ENCODE measurements at places on chromosomes 1 and 21.

DNA sequence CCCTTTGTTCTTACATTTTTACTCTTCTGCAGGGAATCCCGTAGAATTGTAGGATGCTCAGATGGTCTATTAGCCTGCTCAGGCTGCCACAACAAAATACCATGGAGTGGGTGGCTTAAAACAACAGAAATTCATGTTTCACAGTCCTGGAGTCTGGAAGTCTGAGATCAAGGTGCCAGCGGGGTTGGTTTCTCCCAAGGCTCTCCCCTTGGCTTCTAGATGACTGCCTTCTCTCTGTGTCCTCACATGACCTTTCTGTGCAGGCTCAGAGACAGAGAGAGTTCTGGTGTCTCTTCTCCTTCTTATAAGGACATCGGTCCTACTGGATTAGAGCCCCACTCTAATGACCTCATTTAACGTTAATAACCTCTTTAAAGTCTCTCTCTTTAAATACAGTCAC, 41.7 kb downstream of the HUNK start:
- no peak for DNase-seq

- no peak for DNase-seq
Observed at GRCh38 chr1:219784660-219785381, 143.5 kb downstream of the SLC30A10 start.

- no peak for DNase-seq
Observed at GRCh38 chr1:13948888-13949391, 249.0 kb downstream of the PRDM2 start.

- no peak for DNase-seq
Observed at GRCh38 chr1:76668046-76668445, 199.2 kb upstream of the ST6GALNAC5 start.

GRCh38 chr1:173423291-173423690, 53.8 kb upstream of the PRDX6 start:
- no peak for DNase-seq

- no peak for DNase-seq
Observed at GRCh38 chr1:96845464-96845863, 123.9 kb downstream of the PTBP2 start.

- no peak for DNase-seq
Observed at GRCh38 chr1:248521856-248522255, 14.0 kb downstream of the OR2G6 start.

- DNase-seq, result no peak
Observed at GRCh38 chr1:110356379-110356778, 17.2 kb downstream of the RBM15 start.

DNA sequence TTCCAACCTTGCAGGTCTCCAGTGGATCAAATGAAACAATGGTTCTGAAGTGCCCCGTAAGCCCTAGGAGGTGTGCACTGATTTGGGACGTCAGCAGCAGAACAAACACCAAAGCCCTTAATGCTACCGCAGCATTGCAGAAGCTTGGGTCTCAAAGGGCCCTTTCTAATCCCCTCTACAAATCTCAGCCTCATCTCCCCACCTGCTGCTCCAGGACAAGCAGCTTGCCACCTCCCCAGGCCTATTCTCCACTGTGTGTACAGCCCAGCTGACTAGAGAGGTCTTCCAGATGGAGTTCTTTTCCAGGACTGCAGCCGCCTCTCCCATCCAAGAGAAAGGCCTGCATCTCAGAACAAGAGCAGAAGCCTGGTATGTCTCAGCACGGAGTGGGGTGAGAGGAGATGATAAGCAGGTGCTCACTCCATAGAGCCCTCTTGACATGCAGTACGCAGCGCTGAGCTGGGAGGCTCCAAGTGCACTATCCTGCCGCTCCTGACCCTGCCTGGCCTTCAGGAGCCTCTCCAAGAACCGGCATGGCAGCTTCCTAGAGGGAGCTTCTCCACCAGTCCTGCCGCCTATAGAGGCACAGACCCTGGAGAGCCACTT, 46.3 kb downstream of the MRPL37 start:
- no peak for DNase-seq

GRCh38 chr1:219412772-219413171, 200.1 kb downstream of the ZC3H11B start:
- no peak for DNase-seq

GRCh38 chr1:201396861-201397464, 2.2 kb downstream of the LAD1 start:
- DNase-seq, result no peak

DNA sequence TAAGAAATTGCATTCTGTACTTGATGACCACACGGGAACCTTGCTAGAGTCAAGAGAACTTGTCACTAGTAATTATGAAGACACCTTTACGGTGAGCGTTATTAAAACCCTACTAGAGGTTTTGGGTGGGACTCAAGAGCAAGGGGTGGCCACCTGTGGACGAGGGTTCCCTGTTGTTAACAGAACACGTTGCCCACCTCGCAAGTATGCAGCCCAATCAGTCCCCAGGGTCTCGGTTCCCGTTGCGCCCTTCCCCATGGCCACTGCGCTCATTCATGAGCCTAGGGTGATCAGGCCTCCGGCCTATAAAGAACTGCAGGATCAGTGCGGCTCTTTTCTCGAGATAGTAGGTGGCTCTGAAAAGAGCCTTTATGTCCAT, 30.2 kb upstream of the RNF187 start:
- DNase-seq, result no peak

- no peak for DNase-seq
Observed at GRCh38 chr1:224565186-224565585, 50.9 kb upstream of the CNIH3 start.

GRCh38 chr1:32876341-32877210, 5.9 kb upstream of the FNDC5 start:
- DNase-seq, result peak; percentile 20

- DNase-seq, result no peak
Observed at GRCh38 chr1:172939475-172939874, 111.3 kb downstream of the TNFSF18 start.

DNA sequence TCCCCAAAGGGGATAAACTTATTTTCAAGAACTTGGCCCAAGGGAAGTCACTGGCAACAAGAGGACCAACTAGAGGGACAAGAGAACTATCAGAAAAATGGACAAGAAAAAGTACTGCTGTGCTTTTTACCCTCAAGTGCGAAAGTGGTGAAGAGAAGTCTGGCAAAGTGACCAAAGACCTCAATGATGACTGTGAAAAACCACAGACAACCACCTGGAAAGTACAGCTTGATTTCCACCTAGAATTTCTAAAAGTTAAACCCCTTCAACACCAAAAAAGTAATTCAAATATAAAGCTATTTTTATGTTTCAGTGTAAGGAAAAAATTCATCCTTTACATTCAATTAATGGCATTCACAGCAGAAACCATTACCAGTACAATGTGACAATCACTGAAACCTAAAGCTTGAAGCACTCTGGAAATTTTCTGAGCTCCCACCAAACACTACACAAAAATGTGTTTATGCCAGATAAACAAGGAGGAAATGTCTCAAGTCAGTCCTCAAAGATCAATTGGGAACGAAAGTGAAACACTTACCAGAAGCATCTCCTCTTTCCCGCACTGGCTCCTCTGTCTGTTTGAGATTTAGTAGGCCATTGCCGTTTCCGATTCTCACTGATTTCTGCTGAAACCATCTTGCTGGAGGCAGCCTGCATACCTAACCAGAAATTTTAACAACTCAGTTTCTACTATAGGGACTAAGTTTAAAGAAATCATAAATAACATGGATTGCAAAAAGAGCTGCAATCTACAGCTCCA, 8.3 kb downstream of the SDE2 start:
- DNase-seq, result no peak

DNA sequence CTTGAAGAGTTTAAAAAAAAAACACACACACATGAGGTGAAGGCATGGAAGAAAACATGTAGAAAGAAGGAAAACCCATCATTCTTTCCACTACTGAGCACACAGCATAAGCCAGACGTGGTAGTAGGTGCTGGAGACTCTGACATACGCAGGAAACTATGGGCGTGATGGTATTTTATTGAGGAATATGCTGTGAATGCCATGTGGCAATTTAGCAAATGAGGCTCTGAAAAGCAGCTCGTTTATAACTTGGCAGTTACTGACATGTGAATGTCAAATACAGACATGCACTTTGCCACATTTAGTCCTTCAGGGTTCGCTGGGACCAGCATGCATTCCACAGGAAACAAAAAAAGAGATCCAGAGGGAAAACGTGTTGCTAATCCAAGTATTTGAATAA, 74.3 kb upstream of the IFNAR2 start:
- no peak for DNase-seq

DNA sequence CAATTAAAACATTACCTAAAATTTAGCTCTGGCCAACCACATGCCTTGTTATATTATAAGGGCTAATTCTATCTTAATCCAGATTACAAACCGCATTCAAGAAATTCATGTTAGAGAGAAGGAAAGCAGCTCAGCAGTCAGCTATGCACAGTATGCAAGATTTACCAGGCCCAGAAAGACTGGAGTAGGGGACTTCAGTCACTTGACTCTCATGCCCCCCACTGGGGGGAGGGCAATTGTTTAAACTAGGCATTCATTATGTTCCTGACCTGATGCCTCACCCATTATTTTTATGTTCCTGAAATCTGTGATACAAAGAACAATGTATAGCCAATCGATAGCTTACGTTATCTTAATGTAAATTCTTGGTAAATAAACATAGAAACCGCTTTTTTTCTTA, 96.9 kb downstream of the ZNF644 start:
- DNase-seq, result no peak

GRCh38 chr21:31370893-31371544, 27.0 kb upstream of the TIAM1 start:
- no peak for DNase-seq

GRCh38 chr1:181490740-181491712, 7.7 kb downstream of the CACNA1E start:
- DNase-seq, result no peak

GRCh38 chr1:168628807-168629206, 52.4 kb downstream of the XCL1 start:
- no peak for DNase-seq

GRCh38 chr21:35520856-35521255, 471.8 kb upstream of the RUNX1 start:
- no peak for DNase-seq

DNA sequence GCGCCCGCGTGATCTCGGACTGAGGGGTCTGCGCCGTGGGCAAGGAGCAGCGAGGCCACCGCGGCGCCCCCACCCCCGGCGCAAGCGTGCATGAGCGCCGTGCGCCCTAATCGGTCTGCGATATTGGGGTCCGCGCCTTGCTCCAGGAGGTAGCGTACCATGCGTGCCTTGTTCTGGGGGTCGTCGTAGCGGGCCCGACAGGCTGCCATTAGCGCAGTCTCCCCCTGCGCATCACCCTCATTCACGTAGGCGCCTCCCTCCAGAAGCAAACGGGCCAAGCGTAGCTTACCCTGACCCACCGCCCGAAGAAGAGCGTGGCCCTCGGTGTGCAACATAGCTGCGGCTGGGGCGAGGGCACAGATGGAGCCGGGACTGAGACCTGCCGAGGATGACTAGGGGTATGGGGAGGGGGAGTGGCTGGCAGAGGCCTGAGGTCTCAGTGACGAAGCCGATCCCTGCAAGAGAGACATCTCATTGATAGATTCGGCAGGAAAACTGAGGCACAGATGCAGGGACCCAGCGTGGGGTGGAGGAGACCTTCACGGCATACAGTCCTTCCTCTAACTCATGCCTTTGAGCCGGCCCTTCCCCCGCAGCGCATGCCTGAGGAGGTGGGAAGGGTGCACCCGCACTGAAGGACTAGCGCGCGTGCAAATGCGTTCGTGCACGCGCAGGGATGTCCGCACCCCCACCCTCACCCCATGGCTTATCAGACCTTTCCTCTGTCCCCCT, 2.8 kb downstream of the ANKRD34A start:
- no peak for DNase-seq

DNA sequence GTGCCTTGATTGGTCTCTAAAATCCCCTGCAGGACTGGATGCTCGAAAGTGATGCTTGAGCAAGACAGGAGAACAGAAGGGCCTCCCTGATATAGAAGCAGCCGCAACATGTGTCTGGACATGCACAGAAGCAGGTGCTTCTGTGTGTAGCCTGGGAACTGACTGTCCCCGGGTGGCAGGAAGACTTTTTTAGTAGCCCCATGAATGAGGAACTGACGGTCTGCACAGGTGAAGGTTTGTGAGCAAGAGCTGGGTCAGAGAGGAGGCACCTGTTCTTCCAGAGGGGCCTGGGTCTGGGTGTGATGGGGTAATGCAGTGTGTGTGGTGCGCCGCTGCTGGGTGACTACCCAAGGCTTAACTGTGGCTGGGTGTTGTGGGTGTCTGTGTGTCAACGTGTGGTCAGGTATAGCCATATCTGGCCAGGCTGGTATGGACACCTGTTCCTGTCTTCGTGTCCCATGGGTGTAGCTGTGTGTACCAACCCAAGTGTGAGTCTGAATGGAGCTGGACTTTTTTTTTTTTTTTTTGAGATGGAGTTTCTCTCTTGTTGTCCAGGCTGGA, 39.1 kb upstream of the FOXO6 start:
- DNase-seq, result no peak

- no peak for DNase-seq
Observed at GRCh38 chr1:199585392-199585791, 442.1 kb upstream of the NR5A2 start.

- DNase-seq, result no peak
Observed at GRCh38 chr1:208030288-208031091, 119.6 kb upstream of the CD34 start.

GRCh38 chr1:201014816-201015200, 8.7 kb downstream of the KIF21B start:
- no peak for DNase-seq

DNA sequence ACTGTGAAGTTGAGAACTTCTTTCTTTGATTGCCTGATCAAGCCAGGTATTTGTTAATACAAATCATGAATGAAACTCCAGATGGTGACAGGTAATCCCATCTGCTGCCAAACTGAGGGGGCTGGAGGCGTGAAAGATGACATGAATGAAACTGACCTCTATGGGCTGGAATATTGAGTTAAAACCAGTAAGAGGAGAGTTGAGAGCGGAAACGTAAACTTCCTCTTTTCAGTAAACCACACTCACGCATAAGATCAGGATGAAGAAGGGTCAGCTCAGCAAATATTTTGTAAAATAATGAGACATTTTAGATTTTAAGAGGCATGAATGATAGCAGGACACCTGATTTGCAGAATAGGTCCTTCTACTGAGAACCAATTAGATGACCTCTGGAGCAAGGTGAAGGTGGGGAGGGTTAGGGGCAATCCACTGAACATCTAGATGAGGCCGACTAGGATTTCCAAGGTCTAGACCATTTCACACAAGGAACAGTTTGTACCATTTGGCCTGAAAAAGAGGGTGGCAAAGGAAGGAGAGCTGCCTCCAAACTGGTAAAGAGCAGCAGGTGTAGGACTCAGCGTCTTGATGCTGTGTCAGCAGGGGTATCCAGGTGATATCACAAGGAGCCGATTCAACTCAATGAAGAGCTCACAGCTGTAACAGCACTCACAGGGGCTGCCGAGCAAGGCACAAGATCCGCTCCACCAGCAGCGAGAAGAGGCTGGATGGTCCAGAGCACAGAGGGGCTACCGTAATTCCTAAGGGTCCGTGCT, 132.6 kb downstream of the NTPCR start:
- no peak for DNase-seq

- no peak for DNase-seq
Observed at GRCh38 chr1:248404024-248404423, 1.2 kb downstream of the OR2T1 start.

DNA sequence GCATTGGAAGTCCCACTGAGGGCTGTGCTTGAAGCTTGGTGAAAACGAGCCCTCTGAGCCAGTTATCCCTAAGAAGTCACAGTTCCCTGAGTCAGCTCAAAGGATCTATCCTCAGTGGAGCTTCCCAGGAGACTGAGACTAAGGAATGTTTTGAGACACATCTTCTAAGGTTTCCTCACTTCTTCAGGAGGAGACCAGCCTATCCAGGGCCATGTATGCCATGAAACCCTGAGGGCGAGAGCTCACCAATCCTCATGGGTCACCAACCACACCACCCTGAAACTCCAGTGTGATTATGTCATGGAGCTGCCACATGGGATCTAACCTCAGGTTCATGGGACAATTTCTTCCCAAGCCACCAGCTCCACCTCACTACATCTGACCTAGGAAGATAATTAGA, 7.6 kb upstream of the TIE1 start:
- DNase-seq, result no peak
